ENCODE measurements at places on chromosomes 5 and 9.

- peak; percentile 82 for DNase-seq
Observed at GRCh38 chr5:123157791-123158581, 68.9 kb downstream of the PRDM6 start.

DNA sequence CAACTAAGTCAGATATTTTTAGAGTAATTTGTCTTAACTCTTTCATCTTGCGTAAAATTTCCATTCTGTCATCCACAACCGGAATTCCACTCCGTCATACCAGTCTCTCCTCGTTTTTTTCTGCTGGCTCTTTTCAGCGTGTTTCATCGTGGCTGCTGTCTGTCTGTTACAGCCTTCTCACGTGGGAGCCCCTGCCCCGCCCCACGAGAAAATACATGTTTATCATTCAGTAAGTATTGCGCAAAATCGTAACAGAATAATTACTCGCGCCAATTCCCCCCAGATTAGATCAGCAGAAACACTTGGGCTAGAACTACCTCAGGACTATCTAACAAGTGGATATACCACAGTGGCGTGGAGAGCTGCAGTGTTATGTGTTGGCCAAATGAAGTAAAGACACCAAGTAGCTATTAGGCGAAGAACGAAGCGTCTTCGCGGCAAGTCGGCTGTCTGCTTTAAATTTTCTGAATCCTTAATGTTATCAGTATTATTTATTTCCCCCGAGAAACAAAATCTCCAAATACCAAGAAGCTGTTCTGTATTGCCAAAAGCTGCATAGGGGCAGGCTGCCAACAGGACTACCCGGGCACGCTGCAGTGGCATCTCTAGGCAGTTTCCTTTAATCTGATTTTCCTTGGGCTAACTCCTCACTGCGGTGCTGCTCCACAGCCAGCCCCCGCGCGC is 566 bp upstream of the FOCAD start:
- peak; percentile 83 for DNase-seq

GRCh38 chr9:10443181-10443867 is 169.5 kb downstream of the PTPRD start:
- DNase-seq, result no peak

DNA sequence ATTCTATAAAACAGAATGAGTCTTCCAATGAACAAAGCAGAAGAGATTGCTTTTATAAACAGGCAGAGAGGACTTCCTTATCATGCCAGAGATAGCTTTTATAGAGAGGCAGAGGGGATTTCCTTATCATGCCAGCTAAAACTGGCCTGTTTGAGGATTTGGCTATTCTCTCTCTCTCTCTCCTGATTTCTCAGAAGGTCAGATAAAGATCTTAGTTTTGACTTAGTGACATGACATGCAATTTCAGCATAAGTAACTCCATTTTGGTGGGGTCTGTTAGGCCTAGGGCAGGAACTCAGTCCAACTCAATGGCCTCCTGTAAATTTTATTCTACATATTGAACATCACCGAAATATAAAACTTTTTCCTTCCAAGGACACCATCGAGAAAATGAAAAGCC is 31.5 kb upstream of the DENND4C start:
- no peak for DNase-seq

DNA sequence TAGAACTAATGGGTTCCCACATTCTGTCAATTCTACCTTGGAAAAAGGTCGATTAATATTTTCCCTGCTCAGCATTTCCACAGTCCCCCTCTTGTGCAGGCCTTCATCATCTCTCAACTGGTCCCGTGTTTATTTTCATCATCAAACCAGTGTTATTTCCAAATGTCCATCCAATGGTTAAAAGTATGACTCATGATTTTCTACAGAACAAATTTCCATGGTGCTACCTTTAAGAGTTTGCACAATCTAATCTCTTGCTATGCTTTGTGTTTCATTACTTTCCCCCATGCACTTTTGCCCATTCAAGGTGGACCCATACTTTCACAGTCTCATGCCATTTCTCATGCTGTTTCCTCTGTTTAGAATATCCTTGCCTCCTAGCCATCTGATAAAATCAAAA is 143.7 kb downstream of the CCDC192 start:
- no peak for DNase-seq

GRCh38 chr9:135602789-135603481 is 36.4 kb downstream of the GLT6D1 start:
- DNase-seq, result no peak

GRCh38 chr5:62692946-62693713 is 114.5 kb downstream of the LRRC70 start:
- DNase-seq, result no peak

DNA sequence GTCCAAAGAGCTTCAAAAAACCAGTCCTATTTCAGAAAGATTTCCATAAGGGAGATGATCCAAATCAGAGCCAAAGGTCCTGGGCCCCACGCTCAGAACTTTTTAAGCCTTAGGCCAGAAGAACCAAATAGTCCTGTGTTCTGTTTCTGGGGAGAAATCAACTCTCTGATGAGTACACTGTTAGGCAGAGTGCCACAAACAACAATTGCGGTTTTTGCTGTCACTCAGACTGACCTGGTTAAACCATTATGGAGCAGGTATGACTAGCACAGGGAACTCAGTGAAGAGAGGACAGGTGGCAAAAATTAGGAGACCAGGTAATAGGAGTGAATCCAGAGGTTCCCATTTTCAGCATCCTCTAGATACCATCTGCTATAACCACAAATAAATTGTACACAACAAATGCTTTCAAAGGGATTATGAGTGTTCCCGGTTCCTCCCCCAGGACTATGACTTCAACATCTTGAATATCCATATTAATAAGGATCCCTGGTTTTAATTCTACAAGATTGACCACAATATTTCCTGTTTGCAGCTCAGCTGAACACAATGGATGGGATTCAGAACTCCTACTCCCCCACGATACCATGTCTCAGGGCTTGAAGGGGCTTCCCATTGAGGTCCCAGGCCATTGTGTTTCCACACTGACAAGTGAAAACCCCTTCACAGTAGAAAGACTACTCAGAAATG is 52.1 kb upstream of the FREM1 start:
- DNase-seq, result peak; percentile 6

GRCh38 chr9:76321195-76321828 is 72.9 kb downstream of the RFK start:
- peak; percentile 8 for DNase-seq

- no peak for DNase-seq
Observed at GRCh38 chr9:82560457-82560904, 502.5 kb downstream of the RASEF start.

DNA sequence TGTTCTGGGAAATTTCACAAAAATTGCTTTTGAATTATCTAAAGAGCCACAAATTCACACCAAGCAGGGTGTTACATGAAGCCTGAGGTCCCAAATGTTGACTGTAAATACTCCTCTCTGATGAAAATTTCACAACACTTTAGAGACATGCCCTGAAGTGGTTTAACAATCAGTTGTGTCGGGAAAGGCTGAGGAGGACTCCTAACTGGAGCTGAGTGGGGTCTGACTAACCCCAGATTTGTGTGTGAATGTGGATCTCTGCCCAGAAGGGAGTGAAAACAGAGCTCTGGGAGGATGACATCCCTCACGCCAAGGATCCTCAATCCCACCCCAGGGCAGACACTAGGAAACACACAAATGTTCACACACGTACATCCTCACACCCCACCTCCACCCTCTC is 31.1 kb upstream of the GRXCR2 start:
- peak; percentile 40 for DNase-seq

GRCh38 chr5:66306105-66306843 is 162.2 kb downstream of the SREK1 start:
- DNase-seq, result peak; percentile 54

DNA sequence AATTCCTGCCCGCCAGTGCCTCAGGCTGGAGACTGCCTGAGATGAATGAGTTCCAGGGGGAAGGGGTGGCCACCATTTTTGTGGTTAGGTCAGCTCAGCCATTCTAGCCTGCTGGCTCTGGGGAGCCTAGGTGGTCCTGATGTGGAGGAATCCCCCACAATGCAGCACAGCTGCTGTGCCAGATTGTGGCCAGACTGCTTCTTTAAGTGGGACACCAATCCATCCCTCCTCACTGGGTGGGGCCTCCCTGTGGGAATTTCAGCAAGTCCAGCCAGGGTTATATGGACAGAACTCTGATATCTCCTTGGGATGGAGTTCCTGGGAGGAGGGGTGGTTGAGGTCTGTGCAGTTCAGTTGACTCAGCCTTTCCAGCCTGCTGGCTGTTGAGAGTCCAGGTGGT is 51.2 kb upstream of the DAP start:
- DNase-seq, result no peak

GRCh38 chr5:145539201-145539600 is 295.9 kb downstream of the PRELID2 start:
- no peak for DNase-seq

GRCh38 chr5:75052192-75053053 is at the start of gene GCNT4:
Gene GCNT4 (minus strand): TSS chr5:75052558. CDS start chr5:75030037, 22,521 bp downstream.
- DNase-seq, result peak; percentile 70

GRCh38 chr9:122988920-122989621 is 44.4 kb upstream of the GPR21 start:
- peak; percentile 5 for DNase-seq

DNA sequence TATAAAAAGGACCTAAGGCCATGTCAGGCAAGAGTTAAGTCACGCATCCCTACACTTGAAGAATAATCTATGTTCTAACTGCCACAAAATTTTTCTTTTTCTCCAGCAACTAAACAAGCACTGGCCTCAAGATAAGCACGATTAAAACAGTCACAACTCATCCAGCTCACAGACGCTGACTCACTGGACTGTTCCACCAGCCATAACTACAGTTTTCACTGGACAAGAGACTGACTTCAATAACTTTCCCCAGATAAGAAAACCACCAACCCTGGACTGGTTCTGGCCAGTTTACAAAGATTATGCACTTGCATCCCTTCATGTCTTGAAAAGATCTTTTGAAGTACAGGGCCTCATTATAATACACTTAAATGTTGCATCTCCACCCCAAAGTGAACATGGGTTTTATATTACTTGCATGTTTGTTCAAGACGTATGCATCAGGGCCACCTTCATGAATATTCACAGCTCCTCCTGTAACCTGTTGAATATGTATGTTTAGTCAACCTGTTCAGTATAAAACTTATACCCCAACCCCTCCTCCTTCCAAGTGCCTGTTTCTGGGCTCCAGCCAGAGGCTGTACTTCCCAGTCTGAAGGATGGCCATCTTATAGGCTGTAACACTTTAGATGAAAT is 129.3 kb upstream of the EPB41L4A start:
- no peak for DNase-seq

DNA sequence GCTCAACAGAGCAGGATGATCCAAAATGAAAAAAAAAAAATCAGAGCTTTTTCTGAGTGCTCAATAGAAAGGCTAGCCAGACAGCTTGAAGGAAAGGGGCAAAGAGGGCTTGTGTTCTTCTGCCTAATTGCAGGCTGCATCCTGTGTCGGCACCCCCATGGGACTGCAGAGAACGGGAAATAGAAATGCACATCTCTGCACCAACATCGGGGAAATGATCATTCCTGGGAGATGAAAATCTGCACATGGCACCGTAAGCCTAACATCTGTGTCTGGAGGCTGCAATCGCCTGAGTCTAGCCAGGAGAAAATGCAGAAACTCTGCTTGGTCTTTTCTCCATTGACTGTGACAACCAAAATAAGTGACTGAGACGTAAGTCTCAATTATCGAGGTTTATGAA is 243.9 kb downstream of the ICE1 start:
- no peak for DNase-seq

DNA sequence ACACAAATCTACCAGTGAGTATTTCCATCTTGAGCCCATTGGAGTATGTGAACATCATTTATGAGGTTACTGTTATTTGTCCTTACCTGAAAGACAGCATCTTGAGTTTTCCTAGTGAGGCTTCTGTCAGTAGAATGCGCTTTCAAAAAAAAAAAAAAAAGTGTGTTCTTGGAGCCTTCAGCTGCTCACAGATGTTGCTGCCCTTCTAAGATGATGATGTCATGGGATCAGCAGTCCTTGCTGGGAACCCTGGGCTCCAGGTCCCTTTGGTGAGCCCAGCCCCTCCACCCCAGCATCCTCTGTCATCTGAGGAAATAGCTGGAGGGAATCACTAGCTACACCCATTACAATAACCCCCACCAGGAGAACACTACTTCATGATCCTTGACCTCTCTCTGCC is 83.3 kb downstream of the ATPSCKMT start:
- no peak for DNase-seq

GRCh38 chr5:123928401-123928800 is 416.4 kb downstream of the CSNK1G3 start:
- no peak for DNase-seq

GRCh38 chr9:21357479-21358460 is 7.1 kb upstream of the IFNA6 start:
- no peak for DNase-seq

DNA sequence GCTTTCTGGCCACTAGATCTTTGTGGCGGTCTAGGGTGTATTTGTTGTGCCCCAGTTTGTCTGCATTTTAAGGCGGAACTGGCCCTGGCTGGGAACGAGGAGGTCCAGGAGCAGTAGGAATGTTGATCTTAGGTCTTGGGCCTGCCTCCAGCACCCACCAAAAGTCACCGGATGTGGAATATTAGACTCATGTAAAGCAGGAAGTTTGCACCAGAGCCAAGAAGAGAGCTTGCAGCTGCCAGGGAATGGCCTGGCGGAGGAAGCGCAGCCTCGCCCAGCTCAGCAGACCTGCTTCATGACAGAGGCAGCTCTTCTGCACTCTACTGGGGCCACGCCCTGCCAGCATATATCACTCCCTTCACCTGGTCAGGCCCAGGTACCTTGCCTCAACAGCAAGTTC is 3.3 kb downstream of the GPX3 start:
- DNase-seq, result peak; percentile 77

DNA sequence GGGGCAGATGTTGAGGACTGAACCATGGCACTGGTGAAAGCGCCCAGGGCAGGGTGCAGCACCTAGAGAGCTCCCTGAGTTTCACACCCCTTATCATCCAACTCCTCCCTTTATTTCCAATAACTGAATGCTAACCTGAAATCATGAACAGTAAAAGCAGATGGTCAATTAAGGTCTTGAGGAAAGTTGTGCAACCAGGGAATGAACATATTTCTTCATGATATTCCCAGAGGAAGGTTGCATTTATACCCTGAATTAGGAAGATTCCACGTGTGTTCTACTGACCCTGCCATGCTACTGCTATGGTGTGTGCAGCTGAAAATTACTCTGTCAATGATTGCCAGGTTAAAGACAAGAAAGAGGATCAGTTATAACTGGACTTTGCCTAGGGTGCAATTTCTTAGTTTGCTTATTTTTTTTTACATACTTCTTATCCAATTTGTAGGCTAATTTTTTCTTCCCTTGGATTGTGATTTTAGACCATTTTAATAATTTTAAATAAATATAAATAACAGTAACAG is 319.8 kb downstream of the SEMA5A start:
- peak; percentile 57 for DNase-seq

- DNase-seq, result no peak
Observed at GRCh38 chr5:80269991-80270438, 14.2 kb upstream of the SERINC5 start.

GRCh38 chr5:93503598-93504067 is 77.4 kb downstream of the NR2F1-AS1 start:
- peak; percentile 83 for DNase-seq

- DNase-seq, result no peak
Observed at GRCh38 chr9:99713838-99714306, 107.8 kb upstream of the NR4A3 start.

GRCh38 chr9:89065921-89066320 is 74.7 kb downstream of the S1PR3 start:
- DNase-seq, result no peak
